Daoy (cell line): ENCODE measurements at places on chromosomes 4 and X. TPM values are rescaled to one million over a fixed set of nuclear protein-coding genes. Genes with fewer than 3 reads are reported as not detected.

DNA sequence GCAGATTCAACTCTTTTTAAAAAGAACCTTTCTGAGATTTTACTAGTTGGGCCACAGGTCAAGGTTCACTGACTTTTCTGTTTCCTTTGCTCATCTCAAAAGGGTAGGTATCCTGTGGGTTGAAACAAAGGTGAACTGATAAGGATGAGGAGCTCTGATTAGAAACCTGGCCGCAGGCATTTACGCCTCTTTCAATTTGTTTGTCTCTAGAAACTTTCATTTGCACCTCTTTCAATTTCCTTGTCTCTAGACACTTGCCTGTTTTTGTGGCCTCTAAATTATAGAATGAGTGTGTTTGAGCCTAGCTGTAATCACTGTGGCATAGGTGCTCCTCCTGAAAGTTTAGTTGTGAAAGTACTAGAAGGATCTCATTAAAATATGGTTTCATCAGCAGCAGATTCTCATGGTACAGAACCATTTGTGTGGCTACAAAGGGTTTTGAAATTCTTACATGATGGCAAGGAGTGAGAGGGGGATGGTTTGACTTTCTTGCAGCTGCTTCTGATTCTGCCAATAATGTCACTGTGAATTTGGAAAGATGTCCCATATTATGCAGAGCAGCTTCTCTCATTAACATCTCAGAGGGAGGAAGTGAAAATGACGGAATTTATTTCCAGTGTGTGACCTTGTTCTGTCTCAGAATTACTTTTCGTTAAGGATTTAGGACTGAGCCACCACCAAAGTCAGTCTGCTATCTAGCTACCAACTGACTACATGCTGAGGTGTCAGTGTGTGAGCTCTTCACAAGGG, 142.2 kb downstream of the SH2D1A start:
- no peak for DNase-seq

TMEM164 gene
- total RNA-seq = 11.3 and 31.1 TPM in 2 replicates

- DNase-seq = peak; percentile 53
These were observed 66.2 kb upstream of the PGRMC2 start for GRCh38 chr4:128353791-128354190.

SPANXA2 gene
- 25.7 and 64.6 TPM in 2 replicates for total RNA-seq

GRCh38 chr4:130338851-130339250, 1242.9 kb downstream of the C4orf33 start:
- DNase-seq = no peak

DNA sequence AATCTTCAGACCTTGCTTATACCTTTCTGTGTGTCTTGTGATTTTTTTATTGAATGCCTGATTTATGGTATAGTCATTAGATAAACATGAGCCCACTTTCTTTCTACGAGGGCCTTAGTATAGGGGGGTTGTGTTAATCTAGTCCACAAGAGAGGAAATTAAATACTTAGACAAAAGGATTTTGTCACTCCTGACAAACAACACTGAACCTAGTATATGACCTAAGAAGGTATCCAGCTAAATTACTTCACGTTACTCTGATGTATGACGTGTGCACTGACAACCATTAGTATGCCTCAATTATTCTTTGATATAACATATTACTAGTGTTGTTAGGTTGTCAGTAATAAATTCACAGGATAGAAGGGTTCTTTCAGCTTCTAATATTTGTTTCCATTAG, 2.8 kb upstream of the PRR27 start:
- no peak for DNase-seq

DNA sequence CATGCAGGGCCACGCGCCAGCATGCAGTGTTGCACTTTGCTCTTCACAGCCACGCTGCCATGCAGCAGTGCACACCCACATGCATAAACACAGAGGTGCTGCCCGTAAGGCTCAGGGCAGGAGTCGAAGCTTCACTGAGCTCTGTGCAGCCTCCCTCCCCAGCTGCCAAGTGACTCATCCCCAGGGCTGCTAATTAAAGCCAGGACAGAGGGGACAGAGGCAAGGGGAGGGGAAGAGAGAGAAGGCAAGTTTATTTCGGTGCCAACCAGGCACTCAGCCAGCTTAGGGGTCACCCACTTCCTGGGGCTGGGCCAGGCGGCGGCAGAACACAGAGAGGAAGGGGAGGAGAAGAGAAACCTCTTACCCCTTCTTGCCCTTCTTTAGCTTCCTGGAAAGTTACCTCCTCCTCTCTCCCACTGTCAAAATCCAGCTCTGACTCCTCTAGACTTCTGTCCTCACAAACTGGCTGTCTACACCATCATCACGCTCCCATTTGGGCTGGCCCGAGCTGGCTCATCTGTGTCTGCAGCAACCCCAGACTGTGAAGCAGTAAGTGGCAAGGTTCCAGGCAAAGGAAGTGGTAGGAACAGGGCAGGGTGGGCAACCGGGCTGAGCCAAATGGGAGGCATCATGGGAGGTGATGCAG, 6.2 kb upstream of the IQSEC2 start:
- DNase-seq = peak; percentile 77

ADRA2C gene
- 0.45 and 1.1 TPM in 2 replicates for total RNA-seq

DNA sequence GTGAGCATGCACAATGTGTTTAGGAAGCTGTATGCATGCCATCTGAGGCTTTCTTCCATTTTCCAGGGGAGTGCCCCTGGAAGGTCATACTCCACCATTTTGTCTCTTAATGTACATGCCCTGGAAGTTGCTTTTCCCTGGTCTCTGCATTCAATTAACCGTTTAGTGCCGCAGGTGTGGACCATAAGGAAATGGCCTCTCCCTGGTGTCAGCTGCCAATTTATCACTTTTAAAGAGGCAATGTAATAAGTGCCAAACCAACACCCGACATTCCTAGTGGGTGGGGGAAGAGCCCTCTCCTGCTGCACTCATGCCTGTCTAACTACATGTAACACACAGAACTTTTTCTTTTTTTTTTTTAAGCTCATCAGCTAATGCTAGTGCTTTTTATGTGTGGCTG, 7.1 kb upstream of the BST1 start:
- DNase-seq = peak; percentile 61

DNA sequence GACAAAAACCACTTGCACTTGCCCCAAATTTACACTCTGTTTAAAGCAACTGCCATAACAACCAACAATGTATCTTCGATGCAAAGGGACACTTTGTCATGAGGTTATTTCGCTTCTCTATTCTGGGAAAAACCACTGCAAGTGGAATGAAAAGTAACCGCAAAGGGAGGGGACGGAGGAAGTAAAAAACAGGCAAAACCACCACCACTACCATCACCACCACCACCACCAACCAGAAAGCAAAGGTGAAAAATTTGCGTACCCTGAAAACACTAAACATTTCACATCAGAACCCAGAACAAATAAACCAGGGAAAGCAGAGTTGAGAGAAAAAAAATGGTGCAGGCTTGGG, 1.2 kb upstream of the N4BP2 start:
- DNase-seq = no peak

PNMA6A gene
- 1.6 and 3.4 TPM in 2 replicates for total RNA-seq

DNA sequence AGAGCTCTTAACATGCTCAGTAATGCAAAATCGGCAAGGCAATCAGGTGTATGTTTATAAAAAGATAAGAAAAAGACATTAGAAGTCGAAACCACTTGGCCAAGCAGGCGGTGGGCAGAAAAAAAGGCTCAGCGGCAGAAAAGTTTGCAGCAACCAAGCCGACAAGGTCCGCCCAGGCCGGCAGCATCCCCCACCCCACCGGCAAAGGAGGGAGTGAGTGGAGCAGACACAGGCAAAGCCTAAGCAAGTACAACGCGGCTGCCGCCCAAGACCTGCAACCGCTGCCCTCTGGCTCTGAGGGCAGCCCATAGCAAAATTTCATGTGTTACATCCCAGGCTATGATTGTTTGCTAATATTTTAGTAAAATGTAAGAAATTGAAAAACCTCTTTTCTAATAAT, 125.4 kb upstream of the ZCCHC13 start:
- no peak for DNase-seq

- DNase-seq = peak; percentile 67
These were observed 31.4 kb downstream of the SSX5 start for GRCh38 chrX:48165241-48165640.

SMR3B gene
- not detected in 2 replicates for total RNA-seq

DNA sequence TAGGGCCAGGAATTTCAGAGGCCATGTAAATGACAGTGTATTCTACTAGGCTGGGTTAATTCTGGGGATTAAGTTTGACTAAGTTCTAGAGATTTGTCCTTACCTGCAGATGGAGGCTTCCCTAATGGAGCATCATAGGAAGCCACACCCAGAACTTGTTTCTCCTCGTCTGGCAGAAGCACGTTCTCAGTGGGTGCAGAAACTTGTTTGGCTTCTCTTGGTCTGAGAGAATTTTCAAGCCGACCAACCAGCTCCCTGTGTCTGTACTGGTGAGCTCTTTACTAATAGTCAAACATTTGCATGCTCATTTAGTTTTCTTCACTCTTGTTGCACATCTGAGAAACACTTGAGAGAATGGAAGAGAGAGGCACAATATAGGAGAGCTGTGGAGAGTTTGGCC, 907 bp upstream of the ATP10D start:
- DNase-seq = no peak

DNA sequence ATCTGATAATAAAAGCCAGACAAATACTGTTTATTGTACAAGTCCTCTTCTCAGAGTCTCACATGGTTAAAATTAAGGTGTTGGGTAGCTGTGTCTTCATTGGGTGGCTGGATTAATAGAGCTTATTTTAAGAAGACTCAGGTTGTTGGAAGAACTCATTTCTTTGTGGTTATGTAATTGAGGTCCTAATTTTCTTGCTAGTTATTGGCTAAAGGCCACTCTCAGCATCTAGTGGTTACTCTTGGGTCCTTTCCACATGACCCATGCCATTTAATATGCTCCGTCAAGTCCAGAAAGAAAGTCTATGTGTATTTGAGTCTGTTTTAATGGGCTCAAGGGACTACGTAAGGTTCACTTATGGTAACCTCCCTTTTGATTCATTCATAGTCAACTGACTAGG, 1668.6 kb upstream of the AGA start:
- no peak for DNase-seq

ZBED1 gene
- 12.3 and 12.9 TPM in 2 replicates for total RNA-seq

PNMA5 gene
- total RNA-seq = not detected in 2 replicates

DNA sequence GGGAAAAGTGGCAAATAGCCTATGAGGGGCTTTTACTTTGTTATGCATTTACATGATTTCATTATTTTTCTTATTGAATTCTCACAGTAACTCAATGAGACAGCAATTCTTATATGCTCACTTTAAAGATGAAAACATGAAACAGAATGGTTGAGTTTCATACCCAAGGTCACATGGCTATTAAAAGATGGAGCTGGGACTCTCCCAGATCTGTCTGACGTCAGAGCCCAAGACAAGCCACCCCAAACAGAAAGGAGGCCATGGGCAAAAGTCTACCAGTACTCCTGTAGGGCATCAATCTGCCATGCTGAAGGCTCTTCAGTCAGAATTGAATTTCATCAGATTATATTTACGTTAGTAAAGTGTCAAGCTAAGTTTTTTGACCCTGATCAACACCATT, 13.2 kb downstream of the HSD17B11 start:
- no peak for DNase-seq

GRCh38 chr4:76498550-76498949, 63.5 kb downstream of the SHROOM3 start:
- no peak for DNase-seq

DNA sequence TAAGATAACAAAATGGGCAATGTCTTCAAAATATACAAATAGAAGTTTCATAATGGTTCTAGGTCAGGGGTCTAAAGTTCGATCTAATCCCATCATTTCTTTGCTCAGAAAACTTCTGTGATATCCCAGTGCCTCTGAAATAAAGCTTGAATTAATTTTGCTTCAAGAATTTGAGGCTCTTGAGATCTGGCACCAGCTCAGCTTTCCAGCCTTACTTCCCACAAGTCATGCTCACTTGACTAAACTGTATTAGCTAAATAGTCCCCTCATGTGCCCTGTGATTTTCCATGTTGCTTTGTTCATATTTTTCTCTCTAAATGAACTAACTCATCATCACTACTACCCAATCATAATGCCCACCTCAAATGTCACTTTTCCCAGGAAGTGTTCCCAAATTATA, 50.8 kb upstream of the MBNL3 start:
- DNase-seq = no peak

GRCh38 chrX:151151665-151152267, 24.6 kb upstream of the GPR50 start:
- peak; percentile 29 for DNase-seq

GRCh38 chrX:72046447-72046846, 85.3 kb downstream of the RTL5 start:
- no peak for DNase-seq

PABPC1L2B gene
- total RNA-seq = 0.06 TPM in 1 of 2 replicates, not detected in the other
